ENCODE measurements at places on chromosomes 12 and 14.
A peak's percentile ranks its signal among the peaks of the same experiment; 100 is the strongest.

- DNase-seq: peak; percentile 26
Observed at GRCh38 chr12:116508145-116509121, 50.7 kb upstream of the MAP1LC3B2 start.

DNA sequence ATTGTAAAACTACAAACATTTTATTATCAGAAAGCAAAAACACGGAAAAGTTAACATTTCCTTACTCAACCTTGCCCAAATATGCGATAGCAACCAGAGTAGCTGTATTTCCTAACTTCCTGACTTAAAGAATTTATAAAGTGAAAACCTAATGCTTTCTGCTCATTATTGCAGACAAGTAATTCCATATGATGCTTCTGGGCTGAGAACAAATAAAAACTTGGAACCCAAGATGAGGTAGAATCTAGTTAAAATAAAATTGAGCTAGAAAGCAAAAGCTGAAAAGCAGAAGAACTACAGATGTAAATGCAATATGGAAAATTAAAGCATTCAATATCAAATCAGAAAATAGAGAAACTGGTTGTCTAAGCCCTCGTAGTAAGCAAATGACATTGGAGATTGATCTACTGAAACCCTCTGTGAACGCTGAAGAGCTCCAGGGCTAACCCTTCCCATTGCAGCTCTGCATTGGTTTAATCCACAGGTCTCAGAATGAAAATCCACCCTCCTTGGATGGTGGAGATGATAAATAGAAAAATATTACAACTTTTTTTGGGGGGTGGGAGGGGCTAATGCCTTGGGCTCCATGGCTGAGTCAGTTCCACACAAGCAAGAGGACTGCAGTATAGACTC, 40.7 kb downstream of the CORO1C start:
- no peak for DNase-seq

GRCh38 chr14:95922080-95922479, 45.4 kb downstream of the TUNAR start:
- DNase-seq: no peak

GRCh38 chr14:65098586-65098985, 3.7 kb downstream of the MAX start:
- no peak for DNase-seq

GRCh38 chr14:94337274-94337673, 14.1 kb upstream of the SERPINA6 start:
- no peak for DNase-seq

DNA sequence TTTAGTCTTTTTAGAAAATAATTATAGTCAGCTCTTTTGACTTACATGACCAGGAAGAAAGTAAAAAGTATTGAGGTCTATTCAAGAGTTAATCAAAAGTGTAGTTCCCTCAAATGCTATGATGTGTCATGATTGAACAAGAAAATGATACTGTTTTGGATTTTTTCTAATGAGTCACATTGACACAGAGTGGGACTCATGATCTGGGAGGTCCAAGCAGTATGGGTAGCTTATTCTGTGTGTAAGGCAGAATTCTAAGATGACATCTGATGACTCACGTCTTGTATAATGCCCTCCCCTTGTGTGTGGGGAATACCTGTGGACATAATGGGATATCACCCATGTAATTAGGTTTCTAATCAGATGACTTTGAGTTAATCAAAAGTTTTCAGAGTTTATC, 178.1 kb upstream of the DDHD1 start:
- DNase-seq: no peak

DNA sequence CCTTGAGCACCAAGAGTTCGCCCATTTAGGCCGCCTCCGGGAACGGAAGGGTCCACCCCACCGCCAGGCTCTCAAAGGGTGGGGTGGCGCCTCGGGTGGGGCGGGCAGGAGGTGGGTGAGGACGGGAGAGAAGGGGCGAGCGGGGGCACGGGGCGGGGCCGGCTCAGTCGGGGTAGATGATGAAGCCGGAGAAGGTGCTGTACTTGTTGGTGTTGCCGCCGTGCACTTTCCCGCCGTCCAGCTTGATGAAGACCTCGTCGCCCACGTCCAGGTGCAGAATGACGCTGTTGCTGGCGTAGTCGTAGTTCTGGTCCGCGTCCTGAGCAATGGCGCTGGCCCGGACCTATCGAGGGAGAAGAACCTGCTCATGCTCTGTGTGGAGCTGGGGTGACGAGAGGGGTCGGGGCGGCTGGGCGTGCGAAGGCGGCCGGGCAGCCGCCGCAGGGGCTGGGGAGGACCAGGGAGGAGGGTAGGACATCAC, 4.1 kb downstream of the C1QL4 start:
- DNase-seq: no peak

DNA sequence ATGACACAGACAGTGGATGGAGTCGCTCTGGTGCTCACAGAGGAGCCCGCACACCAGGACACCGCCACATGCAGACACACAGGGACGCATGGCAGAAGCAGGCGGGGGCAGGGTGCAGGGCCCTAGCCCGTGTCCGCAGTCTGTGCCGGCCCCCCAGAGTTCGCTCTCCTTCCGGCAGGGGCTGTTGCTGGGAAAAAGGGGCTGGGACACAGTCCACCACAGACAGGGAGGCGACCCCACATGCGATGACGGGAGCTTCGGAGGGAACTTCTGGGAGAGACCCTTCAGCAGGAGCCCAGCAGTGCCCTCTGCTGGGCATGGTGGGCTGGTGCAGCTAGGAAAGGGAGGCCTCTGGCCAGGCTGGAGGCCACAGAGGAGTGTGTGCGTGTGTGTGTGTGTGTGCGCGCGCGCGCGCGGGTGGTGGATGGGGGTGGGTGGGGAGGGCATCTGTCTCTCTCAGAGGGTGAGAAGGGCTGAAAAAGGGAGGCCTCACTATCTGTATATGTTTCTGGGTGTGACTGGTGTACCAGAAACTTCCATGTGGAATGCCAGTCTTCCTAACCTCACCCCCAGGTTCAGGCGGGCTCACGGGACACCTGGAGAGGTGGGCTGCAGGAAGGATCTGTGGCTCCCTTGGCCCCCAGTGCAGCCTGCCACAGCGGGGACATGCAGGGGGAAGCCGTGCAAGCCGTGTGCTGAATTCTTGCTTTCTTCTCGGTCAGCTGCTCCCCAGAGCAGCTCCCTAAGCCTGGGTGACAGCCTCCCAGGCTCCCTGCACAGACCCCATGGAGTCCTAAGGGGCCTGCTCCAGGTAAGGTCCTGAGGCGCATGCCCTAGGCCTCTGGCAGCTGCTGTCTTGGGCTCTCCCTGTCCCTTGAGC, 60.7 kb downstream of the PLEKHG3 start:
- peak; percentile 70 for DNase-seq
